ENCODE measurements at places on chromosomes 2 and 18.

DNA sequence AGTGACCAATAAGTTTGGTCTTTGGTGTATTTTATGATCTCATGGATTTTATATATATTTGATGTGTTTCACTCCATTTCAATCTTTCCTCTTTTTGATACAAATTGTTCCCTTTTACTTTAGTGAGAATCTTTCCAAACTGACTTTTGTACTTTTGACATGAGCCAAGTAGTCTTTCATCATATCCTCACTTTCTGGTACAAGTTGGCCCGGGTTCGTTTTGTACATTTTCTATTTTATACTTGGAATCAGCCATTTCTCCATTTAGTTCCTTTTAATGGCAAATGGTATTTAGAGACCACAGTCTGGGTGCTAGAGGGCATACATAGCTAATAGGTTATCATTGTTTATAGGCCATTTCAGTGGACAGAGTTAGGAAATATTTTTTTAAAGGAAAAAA, 147.9 kb upstream of the MYO3B start:
- no peak for DNase-seq

- no peak for DNase-seq
These were observed 2.1 kb downstream of the IL1B start for GRCh38 chr2:112834396-112835037.

- DNase-seq = no peak
These were observed 98.0 kb downstream of the PTGR3 start for GRCh38 chr18:75110846-75111415.

DNA sequence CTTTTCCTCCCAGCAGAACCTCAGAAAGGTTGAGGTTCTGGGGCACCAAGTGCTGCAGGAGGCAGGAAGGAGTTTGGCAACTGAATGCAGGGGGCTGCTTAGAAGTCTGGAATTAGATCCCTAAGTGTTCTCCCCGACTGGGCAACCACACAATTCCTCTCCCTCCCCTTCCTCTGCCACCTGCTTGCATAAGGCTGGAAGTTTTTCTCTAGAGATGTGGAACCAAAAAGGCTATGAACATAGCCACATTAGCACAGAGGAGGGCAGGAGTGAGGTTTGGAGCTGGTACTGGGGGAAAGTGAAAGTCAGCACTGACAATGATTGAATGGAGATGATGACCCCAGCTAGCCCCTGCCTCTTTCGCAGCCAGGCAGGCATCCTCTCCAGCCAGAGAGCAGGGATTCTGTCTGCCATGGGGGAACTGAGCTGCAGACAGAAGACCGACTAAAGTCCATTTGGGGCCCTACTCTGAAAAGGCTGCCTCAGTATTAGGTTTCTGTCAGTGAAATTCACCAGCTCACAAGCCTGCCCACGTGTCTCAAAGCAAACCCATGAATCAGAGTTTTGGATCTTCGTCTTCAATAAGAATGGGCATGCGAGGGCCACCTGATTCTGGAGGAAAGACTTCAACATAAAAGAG, 87.9 kb upstream of the ITGA6 start:
- no peak for DNase-seq

DNA sequence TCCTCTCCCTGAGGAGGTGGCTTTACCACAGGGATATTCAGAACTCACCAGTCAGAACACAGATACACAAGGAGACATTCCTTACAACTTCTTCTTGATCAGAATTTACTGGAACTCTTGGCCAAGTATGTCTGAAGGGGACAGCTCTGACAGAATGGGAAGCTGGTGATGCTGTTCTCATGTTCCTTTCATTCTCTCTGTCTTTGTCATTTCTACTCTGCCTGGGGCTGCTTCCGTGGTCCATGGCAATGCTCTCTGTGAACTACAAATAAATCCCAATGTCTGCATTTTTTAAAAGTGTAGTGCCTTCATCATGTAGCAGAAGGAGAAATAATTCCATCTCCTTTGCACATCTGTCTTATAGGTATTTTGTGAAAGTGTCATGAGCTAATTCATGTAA, 730.3 kb downstream of the CNTNAP5 start:
- DNase-seq = no peak

DNA sequence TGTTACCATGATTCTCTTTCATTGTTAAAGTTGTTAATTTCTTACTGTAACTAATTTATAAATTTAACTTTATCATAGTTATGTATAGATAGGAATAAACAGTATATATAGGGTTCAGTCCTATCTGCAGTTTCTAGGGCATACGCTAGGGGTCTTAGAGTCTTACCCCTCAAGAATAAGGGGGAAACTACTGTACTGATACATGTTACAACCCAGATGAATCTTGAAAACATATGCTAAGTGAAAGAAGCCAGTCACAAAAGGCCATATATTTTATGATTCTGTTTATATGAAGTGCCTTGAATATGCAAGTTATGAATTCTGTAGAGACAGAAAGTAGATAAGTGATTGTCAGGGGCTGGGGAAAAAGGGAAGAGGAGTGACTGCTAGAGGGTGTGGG, 52.4 kb downstream of the RTN4 start:
- no peak for DNase-seq

- no peak for DNase-seq
These were observed 343.5 kb upstream of the KLHL29 start for GRCh38 chr2:23041443-23041842.

GRCh38 chr18:24497031-24497754, 36.8 kb downstream of the HRH4 start:
- DNase-seq = no peak

GRCh38 chr18:10946058-10946457, 203.3 kb downstream of the PIEZO2 start:
- no peak for DNase-seq

DNA sequence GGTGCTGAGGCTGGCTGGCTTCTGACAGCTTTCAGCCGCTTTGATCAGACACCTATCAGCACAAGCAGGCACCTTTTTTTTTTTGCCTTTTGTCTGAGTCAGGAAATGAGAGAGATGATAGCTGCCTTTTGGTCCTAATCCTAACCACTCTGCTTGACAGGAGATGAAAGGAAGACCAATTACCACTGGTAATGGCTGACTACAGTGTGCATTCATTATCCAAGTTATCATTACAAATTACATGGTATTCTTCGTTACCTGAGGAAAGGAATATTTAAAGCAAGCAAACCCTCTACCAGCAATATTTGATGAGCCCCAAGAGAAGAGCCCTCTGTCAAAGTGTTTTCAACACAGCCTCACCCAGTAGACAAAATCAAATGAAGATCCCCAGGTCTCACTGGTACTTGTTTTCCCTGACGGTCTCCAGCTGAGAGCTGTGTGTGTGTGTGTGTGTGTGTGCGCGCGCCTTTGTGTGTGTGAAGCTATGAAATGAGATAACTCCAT, 925.7 kb downstream of the DCDC2C start:
- no peak for DNase-seq

DNA sequence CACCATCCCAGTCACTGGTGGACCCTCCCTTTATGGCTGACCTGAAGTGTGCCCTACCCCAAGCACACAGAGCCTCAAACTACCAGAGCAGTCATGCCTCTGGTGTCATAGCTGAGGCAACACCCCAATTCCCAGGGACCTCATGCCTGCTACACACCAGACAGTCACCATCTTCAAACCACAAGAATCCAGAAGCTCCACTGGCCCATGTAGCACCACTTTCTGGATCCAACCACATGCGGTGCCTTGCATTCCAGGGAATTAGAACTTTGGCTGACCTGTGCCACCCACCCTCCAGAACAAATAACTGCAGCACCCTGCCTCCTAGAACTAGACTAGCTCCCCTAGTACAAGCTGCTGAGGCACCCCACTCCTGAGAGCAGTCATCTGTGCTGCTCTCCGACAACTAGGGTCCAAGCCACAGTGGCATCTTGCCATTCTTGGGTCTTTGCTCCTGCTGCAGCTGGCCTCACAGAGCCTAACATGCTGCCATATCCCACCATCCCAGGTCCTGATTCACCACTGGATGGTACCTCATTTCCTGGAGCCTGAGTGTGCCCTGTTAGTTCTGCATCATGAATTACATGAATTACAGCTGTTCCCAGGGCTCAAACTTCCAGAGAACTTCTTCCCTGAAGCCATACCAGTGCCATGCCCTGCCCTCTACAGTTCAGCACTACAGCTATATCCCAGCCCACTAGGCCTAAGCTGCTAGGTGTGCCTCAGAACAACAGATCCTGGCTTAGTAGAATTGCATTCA, 243.8 kb upstream of the CHST9 start:
- no peak for DNase-seq

GRCh38 chr18:58476516-58477256, 152.2 kb downstream of the ALPK2 start:
- DNase-seq = no peak

GRCh38 chr2:47034973-47035609, 119.5 kb upstream of the MCFD2 start:
- peak; percentile 64 for DNase-seq
